NCI-H2227 treated with DMSO at 0.1 percent for 48 hours (cell line): ENCODE measurements at places on chromosomes 4 and X.

DNA sequence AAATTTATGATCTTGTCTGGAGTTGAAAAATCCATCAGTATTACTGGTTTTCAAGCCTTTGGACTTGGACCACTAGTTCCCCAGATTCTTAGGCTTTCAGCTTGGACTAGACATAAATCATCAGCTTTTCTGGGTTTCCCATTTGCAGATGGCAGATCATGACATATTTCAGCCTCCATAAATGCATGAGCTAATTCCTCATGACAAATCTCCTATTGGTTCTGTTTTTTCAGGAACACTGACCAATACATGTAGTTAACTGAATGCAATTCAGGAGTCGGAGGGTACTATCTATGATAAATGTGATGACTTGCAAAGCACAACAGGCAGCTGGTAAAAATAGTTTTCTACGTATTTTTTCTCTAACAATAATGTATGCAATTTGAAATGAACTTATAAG lies 635.6 kb downstream of the TRAM1L1 start:
- no peak for DNase-seq

DNA sequence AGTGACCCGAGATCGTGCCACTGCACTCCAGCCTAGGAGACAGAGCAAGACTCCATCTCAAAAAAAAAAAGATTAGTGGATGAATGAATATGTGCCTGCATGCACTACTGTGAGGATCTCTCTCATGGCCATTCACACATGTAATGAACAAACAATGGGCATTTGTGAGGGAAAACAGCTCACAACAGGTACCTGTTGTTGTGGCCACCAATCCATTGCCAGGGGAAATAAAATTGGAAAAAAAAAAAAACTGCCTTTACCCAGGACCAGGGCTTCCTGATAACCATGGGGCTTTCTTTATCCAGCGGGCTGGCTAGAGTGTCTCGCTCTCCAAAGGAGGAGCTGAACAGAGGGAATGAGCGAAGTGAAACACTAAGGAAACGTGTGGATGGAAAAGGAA lies 7.4 kb downstream of the SCD5 start:
- no peak for DNase-seq

DNA sequence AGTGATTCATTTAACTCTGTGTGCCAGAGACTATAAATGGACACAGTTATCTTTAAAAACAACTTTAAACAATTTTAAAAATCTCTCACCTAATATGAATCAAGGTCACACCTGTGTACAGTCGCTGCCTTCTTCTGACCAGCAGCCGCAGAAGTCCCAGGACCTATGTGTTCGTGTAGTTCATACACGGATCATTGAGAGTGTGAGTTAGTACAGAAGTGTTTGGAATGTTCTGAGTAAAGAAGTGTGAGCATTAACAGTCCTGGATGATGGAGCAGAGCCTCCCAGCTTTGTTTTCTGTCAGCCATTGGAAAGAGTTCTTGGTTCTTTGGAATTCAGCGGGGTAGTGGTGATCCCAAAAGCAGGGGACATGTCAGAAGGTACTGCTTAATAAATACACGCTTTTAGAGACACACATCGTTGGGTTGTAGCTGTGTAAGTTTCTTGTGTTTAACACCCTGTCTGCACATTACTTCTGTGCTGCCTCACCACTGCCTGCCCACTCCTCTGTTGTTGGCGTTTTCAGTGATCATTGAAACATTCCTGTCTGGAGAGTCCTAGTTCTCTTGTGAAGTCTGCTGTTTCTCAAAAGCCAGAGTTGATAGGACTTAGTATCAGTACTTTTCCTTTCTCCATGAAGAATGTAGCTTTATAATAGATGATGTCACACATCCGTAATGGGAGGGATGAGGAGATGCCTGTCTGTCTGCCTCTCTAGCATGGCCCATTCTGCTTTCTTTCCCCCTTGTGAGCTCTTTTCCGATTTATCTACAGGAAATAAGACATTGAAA lies 90.6 kb downstream of the PTTG2 start:
- no peak for DNase-seq

DNA sequence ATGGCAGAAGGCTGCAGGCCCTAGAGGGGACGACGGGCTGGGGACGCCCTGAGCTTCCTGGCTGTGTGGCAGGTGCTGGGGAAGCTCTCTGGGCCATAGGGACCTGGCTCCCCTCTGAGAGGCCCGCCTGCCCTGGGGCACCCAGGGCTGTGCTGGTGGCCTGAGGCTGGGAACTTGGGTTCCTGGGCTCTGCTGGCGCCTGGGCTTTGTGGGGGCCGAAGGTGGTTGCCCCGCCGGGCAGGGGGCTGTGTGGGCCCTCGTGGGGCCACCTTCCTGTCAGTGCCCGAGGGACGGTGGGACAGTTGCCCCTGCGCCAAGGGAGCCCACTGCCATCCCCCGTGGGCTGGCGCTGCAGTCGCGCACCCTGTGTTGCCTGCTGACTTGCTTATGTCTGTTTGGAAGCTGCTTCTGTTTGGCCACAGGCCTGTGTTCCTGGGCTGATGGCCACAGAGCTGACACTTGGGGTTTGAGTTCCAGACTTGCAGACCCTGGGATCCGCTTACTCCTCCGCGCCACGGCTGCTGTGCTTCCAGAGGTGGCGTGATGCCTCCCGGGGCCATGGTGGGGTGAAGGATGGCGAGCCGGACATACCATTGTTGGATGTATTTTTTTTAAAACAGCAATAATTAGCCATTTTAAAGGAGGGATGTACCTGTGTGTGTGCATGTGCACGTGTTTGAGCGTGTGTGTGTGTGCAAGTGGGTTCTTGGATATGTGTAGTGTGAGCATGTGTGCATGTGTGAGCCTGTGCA lies 8.5 kb downstream of the NAT8L start:
- DNase-seq, result no peak

DNA sequence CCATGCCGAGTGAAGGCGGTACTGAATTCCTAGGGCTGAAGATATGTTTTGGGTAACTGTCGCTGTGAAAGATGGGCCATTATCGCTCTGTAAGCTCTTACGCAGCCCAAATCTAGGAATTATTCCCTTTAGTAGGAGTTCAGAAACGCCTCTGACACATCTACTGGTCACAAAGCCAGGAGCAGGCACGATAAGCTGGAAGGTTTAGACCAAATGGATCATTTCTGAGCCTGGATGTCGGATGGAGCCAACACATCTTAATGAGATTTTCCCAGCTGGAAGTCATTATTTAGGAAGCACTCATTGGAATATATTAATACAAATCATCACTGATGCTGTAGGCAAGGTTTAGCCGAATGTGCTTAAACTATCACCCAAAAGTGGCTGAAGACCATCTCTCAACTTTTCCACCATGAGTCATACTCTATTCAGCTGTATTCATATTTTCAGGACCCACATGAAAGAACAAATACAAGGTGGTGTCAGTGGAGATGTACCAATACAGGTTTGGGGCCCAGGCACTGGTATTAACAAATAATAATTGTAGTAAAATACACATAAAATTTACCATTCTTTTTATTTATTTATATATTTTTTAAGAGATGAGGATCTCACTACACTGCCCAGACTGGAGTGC lies 34.2 kb upstream of the ATRX start:
- DNase-seq, result no peak

GRCh38 chr4:32597354-32597753 lies 1877.2 kb downstream of the PCDH7 start:
- no peak for DNase-seq
